GOT3 (cell line): ENCODE measurements at places on chromosomes 1 and 21.

GRCh38 chr1:226121587-226122400 lies 59.3 kb downstream of the H3-3A start:
- peak; percentile 24 for DNase-seq

DNA sequence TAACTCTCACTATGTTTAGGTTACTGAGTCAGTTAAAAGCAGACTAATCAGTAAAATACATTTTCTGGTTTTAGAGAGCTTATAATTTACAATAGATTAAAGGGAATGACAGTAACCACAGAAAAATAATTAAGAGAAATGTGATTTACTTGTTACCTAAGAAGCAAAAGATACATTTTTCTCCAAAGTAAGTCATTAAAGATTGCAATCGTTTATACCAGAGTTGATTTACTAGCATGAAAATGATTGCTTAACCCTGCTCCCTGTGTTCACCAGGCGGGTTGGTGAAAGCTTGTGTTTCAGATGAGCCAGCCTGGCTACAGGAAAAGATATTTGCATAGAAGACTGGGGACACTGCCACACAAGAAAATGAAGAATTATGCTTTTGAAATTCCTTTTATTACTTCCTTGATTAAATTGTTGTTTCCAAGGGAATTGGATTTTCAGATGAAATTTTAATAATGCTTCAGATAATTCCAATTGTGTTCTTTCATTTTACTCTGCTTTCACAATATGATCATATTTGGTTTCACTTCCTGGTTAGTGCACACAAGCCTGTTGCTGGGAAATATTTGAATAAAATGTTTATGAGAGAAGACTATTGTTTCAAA lies 27.9 kb downstream of the LRRC8B start:
- no peak for DNase-seq

DNA sequence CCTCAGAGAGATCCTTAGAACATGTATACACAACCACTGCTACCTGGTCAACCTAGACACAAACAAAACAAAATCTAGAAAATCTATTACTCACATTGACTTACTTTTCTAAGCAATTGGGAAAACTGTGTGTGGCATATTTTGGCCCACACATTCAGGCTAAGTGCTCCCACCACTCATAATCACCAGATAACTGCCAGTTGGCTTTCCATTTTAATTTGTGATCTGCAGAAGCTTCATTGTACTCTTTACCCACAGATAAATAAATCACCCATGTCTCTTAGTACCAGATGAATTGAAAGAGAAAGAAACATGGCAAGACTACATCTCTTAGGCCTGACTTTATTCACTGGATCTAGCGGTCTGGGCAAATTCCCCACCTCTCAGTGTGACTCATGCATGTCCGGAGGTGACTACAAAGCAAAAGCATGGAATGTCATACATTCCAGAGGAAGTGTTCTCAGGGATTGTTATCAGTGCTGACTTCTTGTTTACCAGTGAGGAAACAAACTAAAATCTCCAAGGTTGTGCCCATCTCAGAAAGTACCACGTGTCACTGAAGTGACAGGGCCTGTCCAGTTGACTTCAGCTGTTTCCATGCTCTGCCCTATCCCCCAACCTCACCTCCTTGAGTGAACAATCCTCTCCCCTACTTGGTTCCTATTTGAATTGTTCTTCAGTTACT lies 52.4 kb upstream of the BCL10 start:
- DNase-seq, result no peak

GRCh38 chr1:219460896-219461815 lies 151.7 kb downstream of the ZC3H11B start:
- no peak for DNase-seq

DNA sequence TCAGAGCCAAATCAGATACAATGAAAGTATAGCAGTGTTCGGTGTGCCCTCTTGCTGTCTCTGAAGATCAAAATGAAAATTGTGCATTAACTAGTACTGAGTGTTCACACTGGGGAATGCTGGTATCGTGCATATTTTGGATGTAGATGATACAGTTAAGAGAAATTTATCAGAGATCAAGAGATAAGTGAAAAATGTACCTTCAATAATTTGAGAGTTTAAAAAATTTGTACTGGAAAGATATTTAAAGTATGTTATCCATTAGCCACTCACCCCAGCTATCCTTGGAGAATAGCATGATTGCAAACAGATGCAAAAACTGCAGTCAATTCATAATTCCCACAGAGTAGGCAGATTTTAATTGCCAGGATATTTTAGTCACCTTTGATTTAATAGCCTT lies 56.4 kb downstream of the GREM2 start:
- no peak for DNase-seq

- no peak for DNase-seq
Observed at GRCh38 chr1:201917362-201918033, 28.8 kb downstream of the SHISA4 start.

- no peak for DNase-seq
Observed at GRCh38 chr21:38341546-38342012, 84.8 kb downstream of the KCNJ15 start.

DNA sequence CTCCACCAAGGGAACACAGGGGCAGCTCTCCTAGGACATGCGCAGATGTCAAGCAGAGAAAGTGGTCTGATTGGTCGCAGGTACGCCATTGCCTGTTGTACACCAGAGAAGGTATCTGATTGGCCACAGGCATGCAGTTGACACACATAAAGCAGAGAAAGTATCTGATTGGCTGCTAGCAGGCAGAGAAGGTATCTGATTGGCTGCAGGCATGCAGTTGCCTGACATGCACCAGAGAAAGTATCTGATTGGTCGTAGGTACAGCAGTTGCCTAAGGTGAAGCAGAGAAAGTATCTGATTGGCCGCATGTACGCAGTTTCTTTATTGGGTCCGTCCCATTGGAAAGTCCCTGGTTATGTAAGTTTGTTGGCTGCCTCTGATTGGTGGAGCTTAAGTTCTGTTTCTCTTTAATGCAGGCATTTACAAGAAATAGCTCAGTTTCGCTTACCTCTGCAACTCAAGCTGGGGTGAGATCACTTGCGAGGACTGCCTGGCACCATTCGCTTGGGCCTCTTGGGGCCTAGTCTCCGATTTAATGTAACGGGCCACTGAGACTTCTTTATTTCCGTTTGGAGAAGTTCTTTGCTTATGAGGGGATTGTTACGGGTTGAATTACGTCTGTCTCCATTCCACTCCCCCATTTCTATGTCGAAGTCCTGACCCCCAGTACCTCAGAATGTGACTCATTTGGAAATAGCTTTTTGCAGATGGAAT lies 74.2 kb downstream of the SIK1 start:
- no peak for DNase-seq

DNA sequence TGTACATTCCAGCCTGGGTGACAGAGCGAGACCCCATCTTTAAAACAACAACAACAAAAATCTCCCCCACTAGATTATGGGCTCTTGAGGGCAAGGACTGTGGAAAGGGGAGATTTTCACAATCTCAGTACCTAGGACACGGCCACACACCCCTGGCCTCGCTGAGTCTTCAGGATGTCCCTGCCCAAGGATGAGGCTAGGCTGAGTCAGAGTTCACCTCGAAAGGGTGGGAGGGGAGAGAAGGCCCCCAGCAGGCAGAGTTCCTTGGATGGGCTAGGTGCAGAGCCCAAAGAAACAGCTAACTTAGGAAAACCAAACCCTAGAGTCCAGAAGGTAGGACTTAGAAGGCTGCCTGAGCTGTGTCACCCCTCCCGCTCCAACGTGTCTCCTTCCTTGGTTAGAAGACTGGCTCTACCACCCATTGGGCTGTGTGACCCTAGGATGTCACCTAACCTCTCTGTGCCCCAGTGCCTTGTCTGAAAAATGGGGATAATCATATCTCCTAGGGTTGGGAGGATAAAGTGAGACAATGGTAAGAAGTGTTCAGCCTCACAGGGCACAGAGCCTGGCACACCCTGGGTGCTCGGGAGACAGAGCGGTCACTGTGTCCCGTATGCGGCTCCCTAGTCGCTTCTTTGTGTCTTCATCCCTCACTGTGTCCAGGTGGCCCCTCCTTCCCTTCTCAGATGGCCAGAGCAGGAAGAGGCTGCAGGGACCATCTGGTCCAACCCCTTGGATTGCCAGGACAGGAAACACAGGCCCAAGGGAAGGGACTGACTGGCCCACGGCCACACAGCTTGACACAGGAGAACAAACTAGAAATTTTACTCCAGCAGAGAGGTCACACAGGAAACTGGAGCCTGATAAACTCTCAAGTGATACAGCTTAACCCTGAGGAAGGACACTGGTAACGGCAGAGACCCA lies 11.2 kb downstream of the TRIM62 start:
- no peak for DNase-seq

DNA sequence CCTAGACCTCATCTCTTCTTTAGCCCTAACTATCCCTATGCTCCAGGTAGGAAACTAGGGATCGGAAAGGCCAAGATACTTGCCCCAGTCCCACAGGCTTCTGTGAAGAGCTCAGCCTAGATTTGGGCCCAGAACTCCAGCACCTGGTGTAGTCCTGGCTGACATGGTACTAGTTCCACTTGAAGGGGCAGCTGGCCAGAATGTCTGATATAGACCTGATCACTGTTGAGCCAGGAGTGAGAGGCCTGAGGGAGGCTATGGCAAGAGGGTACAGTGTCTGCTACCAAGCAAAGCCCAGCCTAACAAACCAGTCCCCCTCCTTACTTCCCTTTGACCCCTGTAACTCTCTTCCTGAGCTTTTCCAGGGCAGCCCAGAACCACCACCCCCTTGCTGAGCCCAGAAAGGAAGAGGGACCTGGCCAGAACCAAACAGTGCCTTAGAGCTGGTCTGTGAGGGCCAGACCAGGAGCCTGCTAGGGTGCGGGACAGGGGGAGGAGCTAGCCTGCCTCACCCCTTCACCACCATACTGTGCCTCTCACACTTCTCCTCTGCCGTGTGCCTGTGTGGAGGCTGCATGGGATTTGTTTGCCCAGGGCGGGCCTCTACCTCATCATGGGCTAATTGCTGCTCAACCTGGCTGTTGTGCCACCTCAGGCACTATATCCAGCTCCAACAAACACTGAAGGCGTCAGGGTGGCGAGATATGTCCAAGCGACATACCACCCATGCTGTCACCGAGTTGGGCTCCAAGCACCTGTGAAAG lies 10.9 kb downstream of the POMGNT1 start:
- DNase-seq, result no peak

DNA sequence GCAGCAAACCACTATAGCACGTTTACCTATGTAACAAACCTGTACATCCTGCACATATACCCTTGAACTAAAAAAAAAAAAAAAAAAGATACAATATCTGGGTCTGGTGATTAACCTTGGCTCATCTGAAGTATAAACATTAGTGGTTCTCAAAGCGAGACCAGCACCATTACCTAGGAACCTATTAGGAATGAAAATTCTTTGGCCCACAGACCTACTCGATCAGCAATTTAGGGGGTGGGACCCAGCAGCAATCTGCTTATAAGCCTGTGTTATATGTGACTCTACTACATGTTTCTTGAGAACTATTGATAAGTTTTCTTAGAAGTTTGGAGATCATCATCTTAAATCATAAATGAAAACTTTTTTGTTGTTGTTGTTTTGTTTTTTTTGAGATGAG lies 9.7 kb upstream of the SPATA1 start:
- DNase-seq, result no peak

DNA sequence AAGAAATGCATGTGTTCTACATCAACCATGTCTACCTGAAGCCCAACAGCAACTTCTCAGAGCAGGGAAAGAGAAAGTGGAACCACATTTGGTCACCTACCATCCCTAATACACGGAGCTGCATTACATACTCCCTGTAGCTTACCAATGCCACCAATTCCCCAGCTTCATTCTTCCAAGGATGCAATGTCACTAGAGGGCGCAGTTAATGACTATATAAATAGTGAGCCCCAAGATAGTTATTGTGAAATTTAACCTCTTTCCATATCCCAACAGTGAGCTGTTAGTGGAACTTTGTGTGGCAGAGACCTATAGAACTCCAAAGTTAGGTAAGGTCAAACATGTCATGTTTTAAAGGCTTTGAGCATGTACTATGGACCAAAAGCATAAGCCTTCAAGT lies 618.3 kb downstream of the SMYD3 start:
- DNase-seq, result no peak

GRCh38 chr1:168518813-168519212 lies 25.0 kb downstream of the XCL2 start:
- DNase-seq, result no peak

DNA sequence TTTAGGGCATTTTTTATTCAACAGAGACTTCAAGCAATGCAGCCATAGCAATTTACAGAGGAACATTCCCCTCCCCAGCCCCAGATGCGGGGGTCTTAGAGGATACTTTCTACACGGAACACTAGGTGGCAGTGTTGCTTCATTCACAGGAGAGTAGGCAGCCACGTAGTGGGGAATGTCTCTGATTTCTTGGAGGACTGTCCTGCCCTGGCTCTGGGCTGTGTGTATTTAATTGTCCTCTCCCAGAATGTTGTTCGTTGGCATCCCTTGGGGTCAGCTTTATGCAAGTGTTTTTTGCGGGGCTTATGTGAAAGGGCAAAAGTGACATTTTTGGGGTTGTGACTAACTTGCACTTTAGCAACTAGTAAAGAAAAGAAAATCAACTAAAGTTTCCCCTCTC lies 96.9 kb downstream of the PAPPA2 start:
- peak; percentile 57 for DNase-seq

- no peak for DNase-seq
Observed at GRCh38 chr1:185033686-185034085, 11.7 kb upstream of the RNF2 start.

DNA sequence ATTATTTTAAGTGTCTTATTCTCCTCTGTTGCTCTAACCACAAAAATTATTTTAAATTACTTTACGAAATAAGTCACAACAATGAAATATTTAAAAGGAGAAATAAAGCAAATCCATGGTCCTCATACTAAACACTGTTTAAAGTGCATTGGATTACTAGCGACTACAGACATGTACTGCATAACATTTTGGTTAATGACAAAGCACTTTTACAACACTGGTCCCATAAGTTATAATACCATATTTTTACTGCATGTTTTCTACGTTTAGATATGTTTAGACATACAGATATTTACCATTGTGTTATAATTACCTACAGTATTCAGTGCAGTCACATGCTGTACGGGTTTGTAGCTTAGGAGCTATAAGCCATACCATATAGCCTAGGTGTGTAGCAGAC lies 30.2 kb downstream of the VAMP4 start:
- no peak for DNase-seq

DNA sequence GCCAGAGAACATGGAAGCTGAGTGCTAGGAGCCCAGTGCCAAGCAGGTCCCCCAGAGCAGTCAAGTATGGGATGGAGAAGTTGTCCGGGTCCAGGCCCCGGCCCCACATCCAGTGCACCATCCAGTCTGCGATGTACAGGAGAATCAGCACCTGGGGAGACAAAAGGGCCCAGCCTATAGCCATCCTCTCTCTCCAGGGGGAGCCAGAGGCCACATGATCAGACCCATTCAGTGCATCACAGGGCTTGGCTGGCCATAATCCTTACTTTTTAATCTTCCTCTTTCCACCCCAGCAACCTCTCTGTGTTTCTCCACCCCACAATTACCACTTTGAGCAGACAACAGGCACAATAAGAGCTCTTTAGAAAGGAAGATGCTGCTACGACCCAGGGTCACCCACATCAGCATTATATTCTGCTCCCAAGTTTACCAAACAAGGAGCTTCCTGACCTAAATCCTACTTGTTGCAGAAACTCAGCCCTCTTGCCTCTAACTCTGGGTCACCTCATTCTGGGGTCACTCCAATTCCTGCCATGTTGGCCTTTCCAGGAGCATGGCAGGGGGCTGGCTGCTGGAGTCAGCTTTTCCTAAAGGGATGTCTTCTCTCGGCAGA lies 16.4 kb upstream of the RAB29 start:
- no peak for DNase-seq
